ENCODE measurements at places on chromosomes 13 and 19.

DNA sequence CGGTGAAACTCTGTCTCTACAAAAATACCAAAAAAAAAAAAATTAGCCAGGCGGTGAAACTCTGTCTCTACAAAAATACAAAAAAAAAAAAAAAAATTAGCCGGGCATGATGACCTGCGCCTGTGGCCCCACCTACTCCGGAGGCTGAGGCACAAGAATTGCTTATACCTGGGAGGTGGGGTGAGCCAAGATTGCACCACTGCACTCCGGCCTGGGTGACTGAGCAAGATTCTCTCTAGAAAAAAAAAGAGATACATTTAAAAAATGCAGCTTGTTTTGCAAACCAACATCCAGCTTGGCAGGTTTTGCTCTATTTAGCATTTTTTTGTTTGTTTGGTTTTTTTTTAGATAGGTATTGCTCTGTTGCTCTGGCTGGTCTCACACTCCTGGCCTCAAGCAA is 6.7 kb upstream of the PGPEP1 start:
- no peak for DNase-seq

DNA sequence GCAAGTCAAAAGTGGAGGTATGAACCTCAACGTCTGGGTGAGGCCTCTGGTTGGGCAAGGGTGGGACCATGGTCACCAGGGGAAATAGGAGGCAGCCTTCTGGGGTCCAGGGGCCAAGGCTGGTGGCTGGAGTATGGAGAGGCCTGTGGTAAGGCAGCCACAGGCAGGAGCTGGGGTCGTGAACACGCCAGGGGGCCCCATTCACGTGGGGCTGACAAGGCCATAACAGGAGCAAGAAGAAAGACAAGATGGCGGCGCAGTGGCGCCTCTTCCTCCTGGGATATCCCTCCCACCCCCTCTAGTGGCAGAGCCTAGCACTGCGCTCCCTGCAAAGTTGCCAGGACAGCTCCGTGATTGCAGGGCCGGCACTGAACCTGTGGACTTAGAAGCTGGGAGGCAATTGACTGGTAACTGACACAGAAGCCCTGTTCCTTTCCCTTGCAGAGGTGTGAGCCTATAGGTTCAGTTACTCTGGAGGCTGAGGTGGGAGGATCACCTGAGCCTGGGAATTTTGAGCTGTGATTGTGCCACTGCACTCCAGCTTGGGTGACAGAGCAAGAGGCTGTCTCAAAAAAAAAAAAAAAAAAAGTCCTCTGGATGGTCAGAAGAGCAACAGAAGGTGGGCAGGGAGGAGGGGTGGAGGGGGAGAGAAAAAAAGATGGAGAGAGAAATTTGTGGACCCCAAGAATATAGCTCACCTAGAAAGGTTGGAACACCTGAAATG is 19.7 kb upstream of the EDDM13 start:
- DNase-seq: peak; percentile 42

DNA sequence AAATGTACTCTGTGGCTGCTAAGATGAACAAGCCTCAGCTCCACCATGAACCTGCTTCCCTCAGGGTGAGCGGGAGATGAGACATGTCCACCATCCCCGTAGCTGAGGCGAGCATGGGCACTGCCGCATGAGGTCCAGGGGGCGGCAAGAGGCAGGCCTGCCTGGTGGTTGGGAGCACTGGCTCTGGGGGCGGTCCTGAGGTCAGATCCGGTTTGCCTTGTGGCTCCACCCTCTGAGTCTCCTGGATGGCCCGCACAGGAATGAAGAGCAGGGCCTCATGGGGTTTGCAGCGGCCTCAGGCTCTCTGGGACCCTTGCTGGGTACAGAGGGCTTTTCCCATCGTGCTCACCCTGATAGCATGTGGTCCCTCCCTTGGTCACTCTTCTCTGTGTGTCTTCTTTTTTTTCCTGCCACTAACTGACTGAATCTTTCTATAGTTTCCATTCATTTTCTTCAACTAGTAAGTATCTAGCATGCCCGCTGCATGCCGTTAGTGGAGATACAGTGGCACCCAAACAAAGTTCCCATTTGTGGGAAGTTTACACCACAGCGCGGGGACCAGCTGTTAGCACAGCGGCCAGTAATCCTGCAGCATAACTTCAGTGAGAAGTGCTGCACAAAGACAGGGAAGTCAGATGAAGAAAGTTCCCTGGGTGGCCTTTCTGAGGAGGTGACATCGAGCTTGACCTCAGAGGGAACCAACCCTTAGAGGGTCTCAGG is 37.3 kb downstream of the CAPN12 start:
- no peak for DNase-seq

DNA sequence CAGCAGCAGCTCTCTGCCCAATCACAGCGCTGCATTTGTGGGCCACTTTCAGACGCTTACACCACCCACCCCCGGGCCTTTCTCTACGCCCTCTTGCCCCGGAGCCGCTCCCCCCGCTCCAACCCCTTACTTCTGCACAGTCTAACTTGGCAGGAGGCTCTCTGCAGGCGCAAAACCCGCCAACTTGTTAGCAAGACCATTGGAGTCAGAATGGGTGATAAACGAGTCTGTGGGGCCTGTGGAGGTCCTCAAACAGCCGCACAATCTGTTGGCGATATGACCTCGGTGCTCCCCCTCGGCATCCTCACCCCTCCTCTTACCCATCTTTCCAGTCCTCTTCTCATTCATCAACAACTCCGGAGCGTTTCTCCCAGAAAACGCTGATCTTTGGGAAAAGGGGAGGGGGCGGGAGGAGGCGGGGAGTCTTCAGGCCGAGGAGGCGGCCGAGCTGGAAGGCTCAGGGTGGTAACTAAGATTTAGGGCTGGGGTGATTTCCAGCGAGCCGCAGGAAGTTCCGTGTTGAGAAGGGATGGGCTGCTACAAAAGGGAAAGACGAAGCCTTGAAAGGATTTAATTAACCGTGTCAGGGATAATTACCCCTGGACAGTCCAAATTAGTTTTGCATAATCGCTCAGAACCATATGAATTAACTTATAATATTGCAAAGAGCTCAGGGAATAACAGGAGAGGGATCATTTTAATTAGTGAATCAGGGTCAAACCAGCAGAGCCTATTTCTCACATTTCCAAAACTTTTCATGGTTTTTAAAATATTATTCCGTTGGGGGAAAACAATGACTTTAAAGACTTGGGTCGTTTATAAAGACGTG is 4.1 kb downstream of the SOX21 start:
- DNase-seq: no peak

- DNase-seq: no peak
Observed at GRCh38 chr13:23959231-23959862, 62.0 kb upstream of the C1QTNF9B start.
